Activated naive CD4-positive, alpha-beta T cell treated with anti-CD3 and anti-CD28 coated beads for 36 hours (primary cell): ENCODE measurements at places on chromosomes 12 and 14. TPM values are rescaled to one million over a fixed set of nuclear protein-coding genes. Genes with fewer than 3 reads are reported as not detected.
A peak's percentile ranks its signal among the peaks of the same experiment; 100 is the strongest.

PPP4R4 gene
- total RNA-seq: 13.2 TPM

NTS gene
- total RNA-seq: not detected

MFAP5 gene
- total RNA-seq: not detected

SLC39A2 gene
- not detected for total RNA-seq

FOXN4 gene
- not detected for total RNA-seq

PLA2G1B gene
- total RNA-seq: not detected

ZDHHC22 gene
- not detected for total RNA-seq

GRCh38 chr12:8096281-8096915, 14.3 kb downstream of the NECAP1 start:
- no peak for DNase-seq

- DNase-seq: no peak
Measured at GRCh38 chr12:3750616-3751015, 2.3 kb downstream of the CRACR2A start.

GRCh38 chr12:39352471-39353017, 90.4 kb downstream of the KIF21A start:
- no peak for DNase-seq

- no peak for DNase-seq
Measured at GRCh38 chr12:69129017-69129416, 110.4 kb upstream of the CPSF6 start.

DNA sequence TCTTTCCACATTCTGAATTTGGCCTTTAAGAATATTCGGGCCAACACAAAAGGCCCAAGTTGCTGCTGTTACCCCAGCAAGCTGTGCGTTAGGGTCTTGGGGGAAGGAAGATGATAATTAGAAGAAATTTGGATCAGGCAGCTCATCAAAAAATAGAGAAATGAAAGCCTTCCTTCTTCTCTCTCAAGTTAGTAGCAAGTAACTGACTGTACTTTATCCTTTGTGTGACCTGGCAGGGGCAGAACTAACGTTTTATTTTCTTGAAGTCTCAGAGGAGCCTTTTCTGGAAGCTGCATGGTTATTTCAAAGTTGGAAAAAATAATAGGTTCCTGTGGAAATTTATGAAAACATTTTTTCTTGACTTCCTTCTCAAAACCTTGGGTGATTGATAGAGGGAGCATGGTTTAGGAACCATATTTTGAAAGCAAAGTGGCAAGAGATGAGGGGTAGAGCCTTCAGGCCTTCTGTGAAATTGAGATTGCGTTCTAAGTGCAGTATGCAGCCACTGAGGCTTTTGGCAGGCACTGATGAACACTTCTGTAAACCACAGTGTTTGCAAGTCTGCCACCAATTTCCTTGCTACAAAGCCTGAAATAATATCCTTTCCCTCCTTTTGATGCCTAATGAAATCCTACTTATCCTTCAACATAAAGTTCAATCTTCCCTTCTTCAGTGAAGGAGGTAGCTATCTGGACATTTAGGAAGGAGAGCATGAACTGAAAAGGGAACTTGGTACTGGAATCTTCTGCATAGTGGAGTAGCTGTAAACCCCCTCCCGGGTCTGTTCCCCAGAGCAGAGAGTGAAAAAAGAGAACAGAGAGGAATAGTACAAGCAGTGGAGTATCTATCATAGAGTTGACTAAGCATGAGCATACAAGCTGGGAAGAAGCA, 123.2 kb downstream of the FGD4 start:
- no peak for DNase-seq

DNA sequence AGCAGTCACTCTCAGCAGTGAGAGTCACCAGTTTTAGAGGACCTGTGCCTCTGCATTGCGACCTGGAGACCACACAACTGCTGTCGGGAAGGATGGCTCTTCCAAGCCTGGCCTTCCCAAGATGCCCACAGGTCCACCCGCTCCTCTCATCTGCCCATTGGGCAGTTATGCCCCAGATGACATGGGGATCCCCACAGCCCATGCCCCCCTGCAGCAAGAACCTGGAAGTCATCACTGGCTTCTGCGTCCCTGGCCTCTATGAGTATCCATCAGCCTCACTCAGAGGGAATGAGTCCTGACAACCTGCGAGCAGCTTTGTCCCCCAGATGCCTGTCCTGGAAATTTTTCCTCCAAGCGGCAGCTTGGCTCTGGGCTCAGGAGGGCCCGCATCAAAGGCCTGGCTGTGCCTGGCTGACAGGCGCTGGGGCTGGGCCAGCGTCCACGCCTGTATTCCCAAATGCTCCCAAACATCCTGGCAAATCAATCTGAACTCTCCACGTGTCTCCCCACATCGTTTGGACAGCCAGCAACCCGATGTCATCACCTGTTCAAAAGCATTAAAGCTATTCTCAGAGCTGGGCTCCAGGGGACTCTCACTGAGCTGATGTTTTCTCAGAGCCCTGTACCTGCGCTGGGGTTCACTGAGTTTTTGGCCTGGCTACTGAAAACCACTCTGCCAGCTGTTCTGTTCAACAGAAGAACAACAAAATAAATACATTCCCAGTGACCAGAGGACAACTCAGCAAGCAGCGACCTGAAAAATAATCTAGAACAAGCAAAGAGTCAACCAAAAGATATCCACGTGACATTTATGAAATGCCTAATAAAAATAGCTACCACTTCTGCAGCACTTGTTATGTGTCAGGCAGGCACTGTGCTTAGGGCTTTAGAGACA, 57.8 kb downstream of the CLMN start:
- DNase-seq: no peak

GRCh38 chr12:103571286-103571685, 15.8 kb upstream of the STAB2 start:
- no peak for DNase-seq

DNA sequence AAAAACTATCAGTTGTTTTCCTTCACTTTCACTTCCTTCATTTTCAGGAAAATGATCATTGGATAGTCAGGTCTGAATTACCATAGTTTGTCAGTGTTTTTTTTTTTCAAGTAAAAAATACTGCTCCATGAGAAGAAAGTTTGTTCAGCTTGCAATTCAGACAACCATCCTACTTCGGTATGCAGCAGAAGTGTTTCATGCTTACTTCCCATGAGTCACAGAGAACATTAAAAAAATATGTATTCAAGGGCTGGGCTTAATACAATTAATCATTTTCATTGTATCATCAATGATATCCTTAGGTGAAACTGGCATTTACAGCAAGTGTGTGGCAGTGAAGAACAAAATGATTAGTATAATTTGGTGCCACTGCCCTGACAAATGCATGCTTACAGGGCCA, 21.6 kb downstream of the PYM1 start:
- DNase-seq: no peak

- peak; percentile 38 for DNase-seq
Measured at GRCh38 chr12:4849115-4849541, 60.6 kb upstream of the KCNA1 start.

GRCh38 chr14:89279649-89280232, 137.3 kb downstream of the FOXN3 start:
- no peak for DNase-seq
